ENCODE measurements at places on chromosomes 16 and 17.

DNA sequence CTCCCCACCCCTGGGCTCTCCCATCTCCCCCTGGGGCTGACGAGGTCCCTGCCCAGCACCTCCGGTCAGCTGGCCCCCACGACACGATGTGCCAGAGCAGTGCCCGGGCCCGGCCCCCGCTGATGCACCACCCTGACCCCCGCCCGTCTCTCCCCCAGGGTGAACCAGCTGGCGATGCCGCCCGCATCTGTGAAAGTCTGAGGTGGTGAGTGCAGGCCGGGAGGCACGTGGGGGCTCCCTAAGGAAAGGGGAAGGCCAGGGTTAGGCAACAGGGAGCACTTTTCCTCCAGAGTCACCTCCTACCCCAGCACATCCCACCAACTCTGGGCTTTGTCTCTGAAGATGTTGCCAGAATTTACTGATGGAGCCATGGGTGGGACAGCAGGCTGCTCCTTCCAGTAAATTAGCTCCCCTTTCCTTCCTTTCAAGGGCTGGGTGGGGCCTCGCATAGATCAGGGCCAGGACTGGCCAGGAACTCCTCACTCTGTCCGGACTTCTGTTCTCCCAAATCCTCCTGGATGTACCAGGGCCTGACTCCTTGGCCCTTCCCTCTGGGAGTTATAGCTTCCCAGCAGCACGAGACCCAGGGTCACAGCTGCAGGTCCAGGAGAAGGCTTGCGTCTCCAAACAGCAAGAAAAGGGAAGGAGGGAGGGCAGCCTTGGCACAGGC, 18.3 kb downstream of the MYBBP1A start:
- no peak for DNase-seq

DNA sequence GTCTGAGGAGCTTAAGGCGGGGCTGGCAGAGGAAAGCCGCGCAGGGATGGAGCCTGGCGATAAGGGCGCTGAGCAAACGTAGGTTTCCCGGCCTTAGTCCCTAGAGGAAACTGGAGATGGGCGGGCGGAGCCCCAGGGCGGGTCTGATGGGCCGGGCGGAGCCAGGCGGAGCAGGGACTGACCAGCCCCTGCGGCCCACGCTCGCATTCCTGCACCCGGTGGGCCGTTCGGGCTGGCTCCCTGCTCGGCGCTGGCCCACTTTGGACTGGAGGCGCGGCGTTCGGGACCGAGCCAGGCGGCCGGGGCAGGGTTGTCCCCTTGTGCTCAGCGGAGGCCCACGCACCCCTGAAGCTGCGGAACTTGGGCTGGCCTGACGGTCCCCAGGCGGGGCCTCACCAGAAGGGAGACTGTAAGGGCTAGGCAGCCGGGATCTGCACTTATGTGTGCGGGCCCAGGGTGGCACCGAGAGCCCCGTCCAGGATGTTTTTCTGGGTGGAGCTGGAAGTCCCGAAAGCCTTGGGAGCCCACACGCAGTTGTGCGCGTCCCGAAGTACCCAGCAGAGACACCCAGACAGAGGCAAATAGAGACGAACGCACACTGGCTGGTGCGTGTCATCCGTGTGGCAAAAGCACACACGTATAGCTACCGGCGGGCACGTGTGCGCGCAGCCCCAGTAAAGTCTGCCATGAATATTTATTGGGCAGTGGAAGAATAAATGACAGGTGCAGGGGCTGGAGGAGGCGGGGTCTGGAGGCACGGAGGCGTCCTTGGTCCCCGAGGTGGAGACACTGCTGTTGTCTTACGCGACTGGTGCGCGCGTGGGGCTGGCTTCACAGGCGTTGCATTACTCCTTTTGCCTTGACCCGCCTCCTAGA, 1.4 kb downstream of the PYDC1 start:
- no peak for DNase-seq

DNA sequence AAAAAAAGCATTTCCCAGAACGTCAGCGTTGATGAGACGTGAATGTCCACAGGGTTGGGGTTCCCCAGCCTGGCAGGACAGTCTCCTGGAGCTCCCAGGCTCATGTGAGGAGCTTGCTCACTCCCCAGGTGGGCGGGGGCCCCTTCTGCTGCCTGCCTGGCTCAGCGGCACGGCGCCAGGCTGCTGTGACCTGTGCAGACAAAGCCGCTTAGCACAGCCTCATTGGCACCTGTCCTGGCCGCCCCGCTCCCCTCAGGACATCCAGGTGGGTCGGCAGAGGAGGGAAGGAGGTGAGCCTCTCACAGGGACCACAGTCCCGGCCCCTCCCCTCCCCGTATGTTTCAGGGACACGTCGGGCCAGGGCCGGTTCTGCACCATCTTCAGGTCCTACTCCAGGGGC, 12.9 kb upstream of the WFIKKN1 start:
- DNase-seq, result no peak

DNA sequence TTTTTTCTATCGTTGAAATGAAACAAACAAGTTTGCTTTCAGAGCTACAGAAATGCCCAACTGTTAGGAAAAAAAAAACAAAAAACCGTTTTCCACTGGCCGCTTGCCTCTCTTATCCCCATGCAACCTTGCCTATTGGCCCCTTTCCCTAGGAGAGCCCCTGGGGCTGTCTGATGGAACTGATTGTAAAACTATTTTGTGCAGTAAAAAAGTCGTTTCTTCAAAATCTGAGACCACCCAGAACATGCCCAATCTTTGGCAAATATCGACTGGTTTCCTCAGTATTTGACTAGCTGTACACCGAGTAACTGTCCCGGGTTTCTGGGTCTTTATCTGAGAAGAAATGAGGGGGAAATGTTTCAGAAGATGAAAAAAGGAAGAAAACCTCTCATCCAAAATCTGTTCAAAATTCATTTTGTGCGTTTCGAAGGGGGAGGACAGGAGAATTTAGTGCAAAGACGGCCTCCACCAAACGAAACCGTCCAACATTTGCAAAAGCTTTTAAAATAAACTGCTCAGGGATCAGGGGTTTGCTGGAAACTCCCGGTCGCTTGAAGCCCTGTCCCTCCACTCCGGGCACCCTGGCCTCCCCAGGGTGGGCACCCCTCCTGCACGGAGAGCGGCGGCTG, 1.1 kb upstream of the GNAO1 start:
- DNase-seq, result no peak

GRCh38 chr17:43412166-43412565, 13.4 kb downstream of the ARL4D start:
- DNase-seq, result no peak

DNA sequence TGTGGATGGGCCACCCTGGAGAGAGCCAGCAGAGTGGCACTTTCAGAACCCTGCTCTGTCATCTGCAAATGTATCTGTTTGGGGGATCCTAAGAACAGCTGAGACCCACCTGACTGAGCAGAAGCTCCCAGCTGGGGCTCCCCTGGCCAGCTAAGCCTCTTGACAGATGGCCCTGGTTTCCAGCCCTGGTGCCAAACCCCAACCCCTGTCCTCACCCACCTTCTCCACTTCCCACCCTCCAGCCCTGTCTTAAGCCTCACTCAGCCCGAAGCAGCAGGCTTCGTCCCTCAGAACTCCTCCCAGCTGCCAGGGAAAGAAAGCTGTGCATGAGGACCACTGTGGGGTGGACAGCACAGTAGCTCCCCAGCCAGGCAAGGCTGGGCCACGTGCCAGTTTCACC, 3.5 kb upstream of the KRT9 start:
- DNase-seq, result no peak

DNA sequence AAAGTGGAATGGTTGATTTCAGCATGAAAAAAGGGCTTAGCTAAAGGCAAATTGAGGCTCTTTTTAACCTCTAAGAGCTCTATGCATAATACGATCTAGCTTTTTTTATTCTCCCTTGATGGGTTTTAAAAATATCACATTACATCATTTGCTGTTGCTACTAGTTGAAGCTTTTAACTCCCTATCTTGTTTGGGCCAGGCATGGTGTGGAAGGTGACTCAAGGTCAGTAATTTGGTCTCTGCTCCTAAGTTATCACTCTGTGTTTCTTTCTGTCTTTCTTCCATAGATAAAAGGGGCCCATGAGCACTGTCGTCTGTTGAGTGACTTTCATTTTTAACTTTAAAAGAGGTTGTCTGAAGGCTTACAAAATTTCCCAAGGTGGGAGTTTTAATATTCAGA, 58.1 kb upstream of the GOT2 start:
- no peak for DNase-seq

DNA sequence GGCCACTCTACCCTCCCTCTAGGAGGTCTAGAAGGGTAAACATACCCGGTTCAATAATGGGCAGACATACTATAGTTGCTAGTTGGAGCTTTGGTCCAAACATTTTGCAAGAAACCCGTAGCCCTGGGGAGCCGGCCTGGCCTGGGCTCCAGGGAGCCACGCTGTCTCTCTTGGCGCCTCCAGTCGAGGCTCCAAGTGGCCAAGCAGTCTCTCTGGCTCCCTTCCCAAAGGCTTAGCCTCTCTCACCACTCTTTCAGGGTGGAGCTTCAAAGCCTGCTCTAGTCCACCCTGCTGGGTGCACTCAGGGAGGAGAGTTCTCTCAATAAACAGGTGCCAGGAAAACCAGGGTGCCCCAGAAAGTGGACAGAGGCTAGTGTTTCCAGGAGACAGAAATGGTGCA, 32.2 kb downstream of the RCVRN start:
- DNase-seq, result no peak

GRCh38 chr17:40813804-40814203, 8.6 kb downstream of the KRT10 start:
- no peak for DNase-seq

DNA sequence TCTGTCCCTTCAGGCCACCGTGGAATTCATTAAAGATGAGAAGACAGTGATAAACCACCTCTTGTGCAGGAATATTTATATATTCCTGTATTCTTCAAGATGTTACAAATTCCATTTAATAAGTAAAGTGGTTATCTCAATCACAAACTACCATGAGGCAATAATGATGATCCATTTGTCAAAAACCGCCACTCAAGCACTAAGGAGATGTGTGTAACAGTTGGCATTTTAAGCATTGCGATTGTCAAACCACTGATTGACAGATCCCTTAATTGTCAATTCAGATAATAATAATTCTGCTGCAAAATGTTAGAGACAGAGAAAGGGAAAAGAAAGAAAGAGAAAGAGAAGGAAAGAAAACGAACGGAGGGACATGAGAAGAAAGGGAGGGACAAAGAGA, 476.1 kb upstream of the RBFOX1 start:
- DNase-seq, result no peak

- DNase-seq, result no peak
Measured at GRCh38 chr16:85984947-85985451, 86.0 kb downstream of the IRF8 start.

GRCh38 chr17:77827511-77827910, 131.0 kb upstream of the TNRC6C start:
- no peak for DNase-seq

- peak; percentile 47 for DNase-seq
Measured at GRCh38 chr17:68011199-68011665, 15.0 kb upstream of the C17orf58 start.

DNA sequence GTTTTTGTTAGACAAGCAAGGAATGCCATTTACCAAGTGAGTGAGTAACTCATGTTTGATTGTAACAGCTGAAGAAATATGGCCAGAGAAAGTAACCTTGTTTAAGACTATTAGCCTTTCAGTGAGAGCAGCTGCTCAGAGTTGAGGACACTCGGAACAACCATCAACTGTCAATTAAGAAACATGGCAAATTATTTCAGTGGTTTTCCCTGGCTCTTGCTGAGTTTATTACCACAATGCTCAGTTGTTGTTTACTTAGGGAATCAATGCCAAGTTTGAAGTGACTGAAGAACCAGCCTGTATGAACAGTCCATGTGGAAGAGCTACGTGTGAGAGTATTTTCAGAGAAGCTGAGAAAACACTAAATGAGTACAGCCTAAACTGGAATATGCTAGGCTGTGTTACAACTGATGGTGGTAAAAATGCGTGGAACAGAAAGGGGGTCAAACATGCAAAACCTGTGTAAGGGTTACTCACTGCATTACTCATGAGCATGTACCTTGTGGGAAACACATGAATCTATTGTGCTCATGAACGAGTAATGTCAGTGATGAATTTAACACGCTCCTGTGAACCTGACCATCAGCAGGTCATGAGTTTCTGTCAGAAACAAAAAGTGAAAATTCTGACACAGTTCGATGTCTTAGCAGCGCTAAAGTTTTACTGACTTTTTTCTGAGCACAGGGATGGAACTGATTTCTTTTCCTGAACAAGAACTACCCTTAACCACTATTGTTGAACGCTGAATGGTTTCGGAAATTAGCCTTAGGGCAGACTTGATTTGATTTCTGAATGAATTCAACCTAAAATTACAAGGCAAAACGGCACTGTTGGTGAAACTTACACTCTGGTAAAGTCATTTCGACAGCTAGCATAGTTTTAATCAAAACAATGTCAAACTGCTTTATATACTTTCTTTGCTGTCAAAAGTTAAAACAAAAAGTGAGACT, 33.5 kb downstream of the GNA13 start:
- peak; percentile 3 for DNase-seq

DNA sequence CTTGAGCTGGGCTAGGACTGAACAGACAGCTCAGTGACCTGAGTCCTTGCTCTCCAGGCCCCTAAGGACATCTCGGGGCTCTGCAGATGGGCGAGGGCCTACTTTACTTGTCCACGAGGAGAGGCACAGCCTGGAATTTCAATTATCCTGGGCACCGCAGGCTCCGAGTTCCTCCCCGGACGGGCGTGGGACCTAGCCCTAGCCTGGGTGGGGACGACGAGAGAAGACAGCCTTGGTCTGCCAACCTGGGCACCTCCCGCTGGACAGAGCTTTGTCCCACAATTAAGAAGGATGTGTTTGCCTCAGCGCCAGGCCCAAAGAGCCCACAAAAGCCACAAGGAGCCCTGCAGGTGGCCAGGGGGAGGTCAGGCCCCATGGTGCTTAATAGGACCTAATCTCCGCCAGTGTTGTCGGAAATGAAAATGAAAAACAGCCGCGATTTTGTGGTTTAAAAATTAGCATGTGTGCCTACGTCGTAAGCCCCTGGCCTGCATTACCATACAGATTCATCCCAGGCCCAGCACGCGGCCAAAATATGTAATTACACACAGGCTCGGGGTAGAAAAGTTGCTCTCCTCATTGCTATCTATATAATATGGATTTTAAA, 51.4 kb upstream of the LHX1 start:
- DNase-seq, result no peak

- DNase-seq, result no peak
Measured at GRCh38 chr17:27319541-27320221, 25.8 kb downstream of the WSB1 start.

DNA sequence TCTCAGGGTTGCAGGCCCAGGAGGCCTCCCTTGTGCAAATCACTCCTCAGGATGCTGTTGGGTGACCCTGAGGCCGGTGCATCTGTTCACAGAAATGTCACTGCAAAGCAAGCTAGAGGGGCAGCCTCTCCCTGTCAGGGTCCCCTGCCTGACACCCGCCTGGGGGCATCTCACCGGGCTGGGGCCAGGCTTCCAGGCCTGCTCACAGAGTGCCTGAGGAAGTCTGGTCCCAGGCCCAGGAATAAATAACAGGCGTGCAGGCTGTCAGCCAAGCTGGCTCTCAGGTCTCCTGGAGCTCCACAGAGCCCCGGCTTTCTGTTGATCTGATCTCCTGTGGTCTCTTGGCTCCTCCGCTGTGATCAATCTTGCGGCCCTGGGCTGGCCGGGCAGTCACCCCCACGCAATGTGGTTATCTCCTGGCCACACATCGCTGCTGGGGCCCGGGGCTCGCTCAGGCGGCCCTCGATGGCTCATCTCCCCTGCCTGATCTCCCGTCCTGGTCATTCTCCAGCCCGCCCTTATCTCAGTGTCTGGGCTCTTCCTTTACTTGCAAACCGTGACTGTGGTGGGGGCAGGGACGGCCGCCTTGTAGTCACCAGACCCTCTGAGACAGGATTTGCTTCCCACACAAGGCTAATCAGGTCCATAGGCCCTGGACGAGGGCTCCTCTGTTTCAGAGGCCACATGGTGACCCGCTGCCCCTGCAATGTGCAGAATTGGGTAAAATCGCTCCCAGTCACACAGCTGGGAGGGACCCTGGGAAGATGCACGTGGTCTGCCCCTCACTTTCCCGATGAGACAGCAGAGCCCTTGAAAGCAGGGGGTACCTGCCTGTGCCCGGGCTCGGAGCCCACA, 231.2 kb upstream of the GSE1 start:
- no peak for DNase-seq
